ENCODE measurements at places on chromosomes 6 and 20.

DNA sequence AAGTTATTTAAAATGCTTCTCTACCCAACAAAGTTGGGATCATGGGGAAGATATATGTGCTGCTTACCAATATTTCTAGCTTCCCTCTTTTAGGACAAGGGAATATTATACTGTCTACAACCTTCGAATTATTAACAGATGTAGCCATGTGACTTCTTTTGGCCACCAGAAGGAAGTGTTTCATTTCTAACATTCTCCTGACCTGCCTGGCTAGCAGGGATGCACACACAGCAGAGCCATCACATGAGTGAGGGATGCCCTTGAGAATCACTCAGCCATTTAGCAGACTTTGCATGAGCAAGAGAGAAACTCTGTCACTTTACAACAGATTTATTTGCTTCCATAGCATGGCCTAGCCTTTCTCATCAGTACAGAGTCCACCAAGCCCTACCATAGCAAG, 230.7 kb upstream of the MARCKS start:
- no peak for DNase-seq

DNA sequence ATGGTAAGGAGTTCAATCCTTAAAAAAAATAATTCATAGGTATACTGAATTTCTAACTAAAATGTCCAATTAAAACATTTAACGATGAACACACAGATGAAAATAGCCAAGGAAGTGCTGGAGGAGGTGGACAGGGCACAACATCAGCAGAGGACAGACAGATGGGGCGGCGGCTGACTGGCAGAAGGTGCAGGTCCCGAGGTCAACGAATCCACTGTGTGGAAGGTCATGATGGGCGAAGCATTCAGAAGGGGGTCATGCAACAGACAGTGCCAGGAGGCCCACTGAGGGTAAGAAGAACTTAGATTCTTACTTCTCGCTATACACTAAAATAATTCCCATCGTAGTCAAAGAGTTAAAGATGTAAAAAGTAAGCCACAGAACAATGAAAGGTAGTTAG, 34.2 kb upstream of the FRMD1 start:
- DNase-seq: no peak

- DNase-seq: no peak
These were observed 407.6 kb upstream of the MANEA start for GRCh38 chr6:95169775-95170174.

GRCh38 chr20:52172392-52173047, 19.1 kb downstream of the ZFP64 start:
- no peak for DNase-seq

DNA sequence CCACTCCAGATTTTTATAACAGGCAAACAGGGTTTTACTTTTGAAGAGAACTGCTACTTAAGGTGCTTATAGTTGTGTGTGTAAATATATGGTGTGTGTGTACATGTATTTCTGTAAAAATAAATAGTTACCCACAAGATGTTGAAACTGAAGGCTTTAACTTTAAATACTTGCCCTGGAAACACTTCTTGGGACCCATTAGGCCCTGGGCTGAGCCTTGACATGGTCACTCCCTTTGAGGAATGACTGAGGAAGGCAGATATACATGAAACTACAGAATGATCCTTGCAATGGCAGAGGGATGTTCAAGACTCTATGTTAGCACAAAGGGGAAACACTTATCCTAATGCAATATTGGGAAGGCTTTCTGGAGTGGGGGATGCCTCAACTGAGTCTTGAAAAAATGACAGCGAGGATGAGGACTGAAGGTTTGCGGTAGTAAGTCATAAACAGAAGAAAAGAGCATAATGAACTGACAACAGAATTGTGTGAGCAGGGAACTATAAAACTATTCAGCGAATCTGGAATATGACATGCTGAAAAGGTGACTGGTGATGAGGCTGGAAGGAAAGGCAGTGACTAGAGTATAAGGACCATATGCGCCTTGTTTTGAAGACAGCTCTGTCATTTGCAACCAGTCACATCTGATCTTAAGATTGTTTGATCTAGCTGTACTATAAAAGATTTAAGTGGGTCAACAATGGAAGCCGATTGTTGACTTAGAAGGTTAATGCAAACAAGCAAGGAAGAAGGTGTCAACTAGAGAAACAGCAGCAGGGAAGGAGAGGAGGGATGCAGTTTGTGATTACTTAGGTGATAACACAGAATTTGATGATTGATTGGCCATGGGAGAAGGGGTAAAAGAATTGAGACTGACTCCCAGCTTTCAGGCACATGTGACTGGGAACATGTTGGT, 64.4 kb upstream of the COL21A1 start:
- DNase-seq: no peak

- DNase-seq: no peak
These were observed 39.1 kb upstream of the AKIRIN2 start for GRCh38 chr6:87741001-87741650.

Data from mammary epithelial cell (primary cell).